ENCODE measurements at places on chromosomes 5 and 9.

DNA sequence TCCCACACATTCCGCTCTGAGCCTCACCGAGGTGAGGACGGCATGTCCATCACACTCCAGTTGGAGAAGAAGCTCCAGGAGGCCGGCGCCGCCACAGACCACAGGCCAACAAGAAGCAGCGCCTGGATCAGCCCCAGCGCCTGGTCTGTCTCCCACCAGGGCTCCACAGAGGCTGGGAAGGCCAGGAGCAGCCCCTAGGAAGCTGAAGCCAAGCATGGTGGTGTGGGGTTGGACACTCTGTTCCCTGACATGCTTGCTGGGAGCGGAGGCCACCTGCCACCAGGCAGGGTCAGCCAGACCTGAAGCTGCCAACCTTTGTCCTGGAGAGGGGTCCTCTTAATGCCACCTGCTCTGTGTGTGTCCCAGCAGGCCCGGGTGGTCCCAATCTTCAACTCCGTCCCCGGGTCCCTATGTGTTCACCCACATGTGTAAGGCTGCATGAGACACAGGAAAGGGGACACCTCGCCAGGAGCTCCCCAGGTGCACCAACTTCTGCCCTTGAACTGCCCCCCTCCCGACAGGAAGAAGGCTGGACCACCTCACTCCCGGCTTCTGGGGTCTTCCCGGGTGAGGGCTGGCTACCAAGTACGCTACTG, 140.1 kb upstream of the PPP1R26 start:
- no peak for DNase-seq

- no peak for DNase-seq
Observed at GRCh38 chr9:129553277-129553676, 67.6 kb downstream of the C9orf50 start.

DNA sequence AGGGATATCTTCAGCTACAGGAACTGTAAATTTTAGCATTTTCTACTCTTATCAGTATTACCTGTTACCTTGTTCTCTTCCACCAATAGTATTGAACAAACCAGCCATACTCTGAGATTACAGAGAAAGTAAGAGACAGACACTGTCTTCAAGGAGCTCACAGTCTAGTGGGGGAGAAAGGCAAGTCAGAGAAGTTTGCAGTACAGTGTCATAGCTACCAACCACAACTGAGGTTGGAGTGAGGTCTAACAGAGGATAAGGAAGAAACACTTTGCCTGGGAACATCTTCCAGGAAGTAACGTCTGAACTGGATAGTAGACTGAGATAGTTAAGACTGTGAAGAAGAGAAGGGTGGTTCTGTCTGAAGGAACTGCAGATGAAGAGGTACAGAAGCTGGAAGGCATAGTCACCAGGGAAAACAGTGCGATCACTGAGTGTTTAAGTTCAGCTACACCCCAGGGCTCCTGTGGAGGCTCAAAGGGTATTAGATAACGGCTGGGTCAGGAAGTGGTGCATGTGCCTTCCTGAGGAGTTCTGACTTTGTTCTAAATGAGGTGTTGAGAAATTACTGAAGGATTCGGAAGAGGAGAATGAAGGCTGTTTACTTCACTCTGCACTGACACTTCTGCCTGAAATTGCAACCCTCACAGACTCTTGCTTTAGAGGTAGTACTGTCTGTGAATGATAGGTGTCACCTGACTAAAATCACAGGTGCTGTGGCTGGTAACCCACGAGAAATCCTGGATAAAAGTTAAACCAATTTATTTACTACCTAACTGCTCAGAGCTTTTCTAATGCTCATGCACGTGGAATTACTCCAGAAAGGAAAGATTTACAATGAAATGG, 841.6 kb downstream of the MAT2B start:
- no peak for DNase-seq

DNA sequence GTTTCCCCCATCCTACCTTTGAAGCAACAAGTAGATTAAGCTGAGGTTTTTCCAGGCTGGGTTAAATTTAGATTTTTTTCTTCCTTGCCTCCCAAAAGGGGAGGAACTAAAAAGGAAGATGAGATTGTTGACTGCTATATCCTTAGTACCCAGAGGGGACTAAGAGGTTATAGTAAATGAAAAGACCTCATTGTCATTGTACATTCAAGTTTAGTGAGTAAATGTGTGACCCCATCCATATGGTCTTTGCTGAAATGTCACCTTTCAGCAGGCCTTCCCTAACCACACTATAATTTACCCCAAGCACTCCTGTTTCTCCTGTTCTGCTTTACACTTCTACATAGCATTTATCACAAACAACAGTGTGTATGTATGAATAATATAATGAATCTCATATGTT, 35.8 kb upstream of the CHD1 start:
- no peak for DNase-seq

DNA sequence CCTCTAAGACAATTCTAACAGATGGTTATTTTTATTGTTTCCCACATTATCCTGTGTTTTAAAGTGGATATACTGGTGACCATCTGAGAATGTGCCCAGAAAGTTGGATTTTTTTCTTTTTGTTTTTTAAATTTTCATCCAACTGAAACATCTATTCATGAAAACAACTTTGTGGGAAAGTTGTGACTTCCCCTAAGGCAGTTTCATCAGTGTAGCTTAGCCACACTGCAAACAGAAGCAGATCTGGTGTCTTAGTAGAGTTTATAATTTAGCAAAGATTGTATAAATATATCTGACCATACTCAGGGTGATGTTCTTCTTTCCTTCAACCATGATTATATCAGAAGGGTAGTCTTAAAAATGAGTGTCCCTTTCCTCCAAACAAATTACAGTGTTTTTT, 1241.3 kb downstream of the MAT2B start:
- DNase-seq: no peak

GRCh38 chr5:168600409-168600808, 21.2 kb upstream of the PANK3 start:
- DNase-seq: no peak

DNA sequence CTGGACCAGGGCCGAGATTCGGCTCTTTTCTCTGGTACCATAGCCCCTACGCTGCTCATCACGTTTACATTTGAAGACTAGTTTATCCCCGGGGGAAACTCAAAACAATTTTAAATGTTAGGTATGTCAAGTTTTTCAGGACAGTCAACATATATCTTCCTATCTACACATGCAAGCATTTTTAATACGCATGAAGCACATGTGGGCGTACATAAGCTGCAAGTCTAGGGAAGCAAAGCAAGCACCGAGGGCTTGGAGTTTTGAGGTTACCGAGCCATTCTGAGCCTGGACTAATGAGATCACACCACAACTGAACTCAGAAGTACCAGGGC, 154.4 kb downstream of the AUH start:
- no peak for DNase-seq

DNA sequence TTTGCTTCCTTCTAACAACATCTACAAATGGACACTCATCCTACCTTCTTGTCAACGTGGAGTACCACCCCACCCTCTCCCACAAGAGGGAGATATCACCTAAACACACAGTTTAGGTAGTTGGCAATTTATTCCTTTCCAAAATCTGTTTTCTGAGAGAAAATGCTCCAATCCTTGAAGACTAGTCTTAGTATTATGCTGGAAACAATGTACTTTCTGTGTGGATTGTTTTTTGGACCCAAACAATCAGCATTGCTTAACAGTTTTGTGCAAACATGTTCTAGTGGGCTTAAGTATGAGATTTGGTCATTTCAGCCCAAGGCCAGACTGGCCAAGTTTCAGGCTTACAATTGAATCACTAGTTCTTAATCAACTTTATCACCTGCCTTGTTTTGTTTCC, 359.1 kb downstream of the ARHGEF28 start:
- no peak for DNase-seq
